Inflammatory macrophage treated with lipopolysaccharide for 4 hours (primary cell): ENCODE measurements at places on chromosomes 2 and 18.

DNA sequence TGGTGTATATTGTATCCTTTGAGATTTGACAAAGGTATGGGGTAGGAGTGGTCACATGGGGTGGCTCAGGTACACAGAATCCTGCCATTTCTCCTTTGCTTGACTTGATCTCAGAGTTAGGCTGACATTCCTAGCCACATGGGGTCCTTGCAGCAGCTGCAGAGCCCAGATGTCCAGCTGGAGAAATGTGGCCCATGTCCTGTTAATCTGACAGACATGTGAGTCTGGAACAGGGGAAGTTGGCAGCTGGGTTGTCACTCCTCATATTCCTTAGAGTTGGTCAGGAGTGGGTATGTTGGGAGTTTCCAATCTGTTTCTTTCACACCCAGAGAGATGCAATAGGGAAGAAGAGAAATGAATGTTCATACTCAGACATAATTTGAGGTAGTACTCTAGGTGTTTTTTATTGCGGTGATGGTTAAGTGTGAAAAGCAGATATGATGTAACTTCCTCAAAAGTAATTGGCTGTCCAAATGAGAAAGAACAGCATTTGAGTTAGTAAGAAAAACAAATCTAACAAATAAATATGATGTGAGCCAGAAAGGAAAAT lies 402.6 kb upstream of the MEIS1 start:
- DNase-seq = no peak

- DNase-seq = no peak
Measured at GRCh38 chr2:143460382-143460781, 331.2 kb downstream of the ARHGAP15 start.

GRCh38 chr18:44556296-44556695 lies 124.4 kb upstream of the SETBP1 start:
- DNase-seq = peak; percentile 19

DNA sequence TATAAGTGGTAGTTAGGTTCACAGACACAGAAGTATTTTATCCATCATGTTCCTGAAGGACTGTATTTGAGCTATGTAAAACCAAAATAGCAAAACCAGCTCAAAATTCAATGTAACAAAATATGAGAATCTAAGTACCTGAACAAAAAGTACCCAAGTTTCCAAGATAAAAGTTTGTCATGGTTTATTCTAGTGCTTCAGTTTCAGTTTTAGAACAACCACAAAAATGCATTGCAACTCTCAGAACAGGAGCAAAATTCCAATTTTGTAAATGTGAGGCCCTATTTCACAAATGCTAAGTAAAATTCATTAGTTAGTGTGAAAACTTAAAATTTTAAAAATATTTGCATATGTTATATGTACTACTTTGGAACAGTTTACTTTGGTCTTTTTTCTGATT lies 5.0 kb upstream of the ALPK2 start:
- DNase-seq = no peak

DNA sequence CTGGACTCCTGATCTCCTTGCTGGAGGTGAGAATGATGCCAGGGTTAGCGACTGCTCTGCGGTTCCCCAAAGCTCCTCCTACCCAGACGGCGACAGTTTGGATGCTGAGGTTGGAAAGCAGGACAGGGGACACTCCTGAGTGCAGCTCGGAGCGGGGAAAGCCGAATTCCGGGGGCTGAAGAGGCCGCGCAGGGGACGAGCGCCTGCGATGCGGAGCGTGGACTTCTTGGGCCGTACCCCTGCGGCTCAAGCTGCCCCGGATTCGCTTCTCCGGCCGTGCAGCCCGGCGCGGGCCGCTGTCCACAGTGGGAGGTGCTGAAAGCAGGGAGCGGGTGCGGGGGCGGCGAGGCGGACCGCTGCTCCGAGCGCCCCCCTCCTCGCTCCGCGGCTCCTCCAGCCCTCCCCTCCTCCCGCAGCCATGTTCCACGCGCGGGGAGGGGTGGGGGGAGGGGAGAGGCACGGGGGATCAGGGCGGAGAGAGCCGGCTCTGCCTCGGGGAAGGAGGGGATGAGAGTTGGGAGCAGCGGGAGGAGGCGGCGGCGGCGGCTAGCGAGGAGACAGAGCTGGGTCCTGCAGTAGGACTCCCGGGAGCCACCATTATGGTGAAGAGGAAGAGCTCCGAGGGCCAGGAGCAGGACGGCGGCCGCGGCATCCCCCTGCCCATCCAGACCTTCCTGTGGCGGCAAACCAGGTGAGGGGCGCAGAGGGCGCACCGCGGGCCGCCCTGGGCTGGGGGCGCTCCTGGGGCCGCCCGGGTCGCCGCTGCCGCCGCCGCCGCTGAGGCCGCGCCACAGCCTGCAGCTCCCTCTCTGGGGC lies at the start of gene UNC80:
Gene UNC80, plus strand, starts transcription at position 359 of the 816 bp plus-strand sequence. Its CDS starts 241 bp downstream, at position 600.
- peak; percentile 2 for DNase-seq

DNA sequence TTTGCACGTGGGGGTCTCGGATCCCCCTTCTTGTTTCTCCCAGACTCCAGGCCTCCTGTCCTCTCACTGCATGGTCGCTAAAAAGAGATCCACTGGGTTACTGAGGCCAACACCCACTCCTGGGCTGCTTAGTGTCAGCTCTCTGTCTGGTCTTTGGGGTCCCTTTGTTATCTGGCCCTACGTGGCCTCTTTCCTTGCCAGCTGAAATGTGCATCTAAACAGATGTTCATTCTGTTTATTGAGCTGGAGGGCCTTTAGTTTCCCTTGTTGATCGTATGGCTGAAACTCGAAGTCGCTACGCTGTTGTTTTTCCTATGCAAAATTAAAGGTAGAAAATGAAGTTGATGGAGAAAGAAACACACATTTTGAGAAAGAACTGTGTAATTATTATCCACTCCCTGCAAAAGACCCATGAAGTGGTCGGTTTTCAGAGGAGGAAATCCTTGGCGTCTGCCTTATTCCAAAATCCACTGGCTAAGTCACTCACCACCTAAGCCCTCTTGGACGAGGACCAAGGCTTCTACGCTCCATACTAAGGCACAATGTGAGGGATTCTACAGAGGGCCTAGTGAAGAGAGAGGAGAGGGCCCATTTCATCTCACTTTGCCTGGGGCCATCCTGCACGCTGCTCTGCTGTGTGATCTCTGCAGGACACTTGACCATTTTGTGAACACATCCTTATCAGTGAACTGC lies 105.3 kb downstream of the GLI2 start:
- DNase-seq = no peak
